H54 (cell line): ENCODE measurements at places on chromosomes 4 and X.

DNA sequence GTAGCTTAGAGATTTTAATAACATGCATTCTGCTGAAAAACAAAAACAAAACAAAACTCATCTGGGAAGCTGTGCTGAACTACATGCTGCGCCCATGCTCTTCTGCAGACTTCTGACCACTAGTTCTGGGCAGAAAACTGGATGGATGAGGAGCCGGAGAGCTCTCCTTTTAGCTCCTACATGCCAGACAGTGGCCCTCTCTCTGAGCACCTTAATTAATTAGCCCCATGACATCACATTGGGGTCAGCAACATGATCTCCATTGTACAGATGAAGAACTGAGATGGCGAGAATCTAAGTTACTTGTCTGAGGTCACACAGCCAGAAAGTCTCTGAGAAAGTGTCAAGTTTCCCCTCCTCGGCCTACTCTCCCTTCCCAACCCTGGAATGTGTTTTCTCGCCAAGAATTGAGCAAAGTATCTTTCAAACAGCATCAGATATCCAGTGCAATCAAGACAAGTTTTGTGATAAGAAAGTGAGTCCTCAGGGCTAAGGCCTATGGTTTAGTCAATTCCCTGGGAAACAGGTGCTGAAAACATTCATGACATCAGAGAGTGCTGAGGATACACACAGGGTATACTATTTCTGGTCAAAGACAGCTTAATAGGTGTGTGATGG, 21.6 kb downstream of the SCD5 start:
- DNase-seq, result no peak

GRCh38 chrX:136779346-136779781, 1.4 kb downstream of the ARHGEF6 start:
- no peak for DNase-seq

- no peak for DNase-seq
Observed at GRCh38 chrX:102558607-102559006, 40.7 kb upstream of the ARMCX5 start.

DNA sequence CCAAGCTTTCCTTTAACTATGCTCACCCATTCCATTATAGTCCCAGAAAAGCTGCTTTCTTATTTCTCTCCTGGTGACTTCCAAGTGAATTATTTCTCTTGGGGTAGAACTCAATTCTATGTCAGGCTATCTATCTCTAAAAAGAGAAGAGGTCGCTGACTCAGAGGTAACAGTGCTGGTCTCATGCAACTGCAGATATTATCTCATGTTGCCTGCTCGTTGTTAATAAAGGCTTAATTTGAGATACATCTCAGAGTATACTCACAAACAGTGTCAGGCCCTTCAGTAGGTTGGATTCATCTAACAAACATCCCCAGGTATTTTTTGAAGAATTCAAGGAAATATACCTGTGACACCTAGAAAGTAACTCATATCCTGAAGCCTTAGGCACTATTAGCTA, 2.7 kb downstream of the TMEM154 start:
- DNase-seq, result no peak

GRCh38 chr4:74120086-74120485, 21.1 kb upstream of the CXCL2 start:
- DNase-seq, result no peak

GRCh38 chr4:188960411-188961093, 821.3 kb downstream of the TRIML1 start:
- DNase-seq, result no peak

DNA sequence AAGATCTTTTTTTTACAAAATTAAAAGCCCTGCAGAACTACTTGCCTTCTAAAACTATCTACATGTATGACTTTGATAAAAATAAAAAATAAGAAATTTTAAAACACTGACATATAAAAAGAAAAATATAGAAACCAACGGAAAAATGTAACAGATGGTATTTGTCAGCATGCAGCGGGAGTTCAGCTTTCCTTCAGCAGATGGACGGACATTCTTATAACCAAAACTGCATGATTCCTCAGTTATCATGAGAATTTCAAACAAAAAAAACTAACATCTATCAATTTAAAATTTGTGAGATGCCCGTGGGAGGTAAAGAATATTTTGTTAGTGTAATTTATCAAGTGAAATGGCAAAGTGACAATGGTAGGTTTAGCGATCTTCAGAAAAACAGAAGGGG, 23.2 kb downstream of the RWDD4 start:
- DNase-seq, result no peak

GRCh38 chr4:105683038-105683437, 25.5 kb downstream of the INTS12 start:
- no peak for DNase-seq

- DNase-seq, result peak; percentile 19
Observed at GRCh38 chr4:83207497-83208101, 77.0 kb downstream of the COQ2 start.

GRCh38 chrX:136780763-136781162, at the start of gene ARHGEF6:
Gene ARHGEF6 (minus strand): TSS chrX:136780932. CDS start chrX:136780882, 50 bp downstream.
- no peak for DNase-seq

GRCh38 chr4:141306331-141306730, 85.6 kb downstream of the ZNF330 start:
- DNase-seq, result no peak

- DNase-seq, result no peak
Observed at GRCh38 chr4:38308728-38309311, 348.6 kb downstream of the PTTG2 start.

- DNase-seq, result no peak
Observed at GRCh38 chr4:101871962-101872676, 81.6 kb downstream of the BANK1 start.

- peak; percentile 68 for DNase-seq
Observed at GRCh38 chrX:153727123-153727931, 2.7 kb downstream of the ABCD1 start.

- no peak for DNase-seq
Observed at GRCh38 chr4:154137320-154137905, 348.5 kb upstream of the SFRP2 start.

GRCh38 chrX:74506317-74507115, 85.2 kb downstream of the SLC16A2 start:
- no peak for DNase-seq

DNA sequence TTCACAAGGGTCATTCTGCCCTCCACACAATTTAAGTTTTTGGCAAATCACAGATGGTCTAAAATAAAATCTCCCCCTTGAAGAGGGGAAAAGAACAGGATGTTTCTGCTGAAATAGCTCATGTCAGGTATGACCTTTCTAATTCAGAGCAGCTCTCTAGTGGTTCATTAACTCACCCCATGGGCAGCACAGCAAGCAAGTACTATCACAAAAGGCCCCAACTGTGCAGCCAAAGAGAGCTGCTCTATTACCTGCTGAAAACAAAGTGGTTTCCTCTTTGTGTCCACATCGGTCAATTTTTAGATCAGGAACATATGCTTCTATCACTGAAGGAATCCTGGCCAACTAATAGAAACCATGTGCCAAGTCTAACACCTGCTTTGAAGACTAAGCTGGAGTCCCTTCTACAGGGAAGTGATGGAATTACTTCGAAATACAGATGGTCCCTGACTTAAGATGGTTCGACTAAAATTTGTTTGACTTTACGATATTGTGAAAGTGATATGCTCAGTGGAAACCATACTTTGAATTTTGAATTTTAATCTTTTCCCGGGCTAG, 164.3 kb downstream of the ENOX2 start:
- no peak for DNase-seq

GRCh38 chrX:146451136-146451535, 358.4 kb upstream of the CXorf51B start:
- DNase-seq, result no peak

- DNase-seq, result no peak
Observed at GRCh38 chrX:36062778-36063177, 143.2 kb downstream of the CFAP47 start.

DNA sequence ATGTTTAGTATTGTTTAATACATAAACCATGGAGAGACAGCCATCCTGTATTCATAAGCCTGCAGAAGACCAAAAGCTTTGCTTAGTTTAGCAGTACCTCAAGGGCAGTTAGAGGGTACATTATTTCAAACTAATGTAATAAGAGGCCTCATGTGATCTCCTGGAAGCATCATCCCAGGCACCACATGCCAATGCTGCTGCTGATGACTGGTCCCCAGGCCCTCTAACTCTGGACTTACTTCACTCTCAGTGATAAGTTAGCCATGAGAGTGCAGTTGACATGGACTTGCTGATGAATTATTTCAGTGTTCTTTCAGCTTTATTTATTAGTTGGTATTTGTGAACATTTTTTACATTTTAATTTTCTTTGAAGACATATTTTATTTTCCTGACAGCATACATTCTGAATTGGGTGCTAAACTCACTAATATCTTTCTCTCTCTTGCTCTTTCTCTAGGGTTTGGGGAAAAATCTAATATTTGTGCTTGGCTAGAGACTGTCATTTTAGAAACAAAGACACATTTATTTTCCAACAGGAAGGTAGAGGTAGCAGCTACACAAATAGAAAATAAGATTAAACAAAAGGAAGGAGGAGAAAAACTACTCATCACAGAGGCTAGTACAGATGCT, 207.8 kb downstream of the NPFFR2 start:
- no peak for DNase-seq

- no peak for DNase-seq
Observed at GRCh38 chr4:96375367-96375766, 535.5 kb downstream of the PDHA2 start.

GRCh38 chr4:41517747-41518146, 20.2 kb upstream of the LIMCH1 start:
- no peak for DNase-seq

- no peak for DNase-seq
Observed at GRCh38 chrX:68596871-68597270, 50.6 kb upstream of the STARD8 start.

- no peak for DNase-seq
Observed at GRCh38 chr4:179097741-179098140, 1655.5 kb upstream of the AGA start.

DNA sequence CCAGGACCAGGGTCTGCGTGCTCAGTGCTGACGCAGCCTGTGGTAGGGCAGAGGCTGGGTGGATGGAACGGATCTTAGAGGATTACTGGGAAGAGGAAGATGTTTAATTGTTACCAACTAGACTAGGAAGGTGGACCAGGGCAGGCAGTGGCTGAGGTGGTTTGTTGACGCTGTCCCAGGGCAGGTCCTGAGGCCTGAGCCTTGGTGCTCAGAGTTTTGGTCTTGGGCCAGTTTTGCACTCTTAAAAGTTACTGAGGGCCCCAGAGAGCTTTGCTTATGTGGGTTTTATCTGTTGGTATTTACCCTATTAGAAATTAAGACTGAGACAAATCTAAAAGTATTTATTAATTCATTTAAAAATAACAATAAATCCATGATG, 20.4 kb downstream of the RNF212 start:
- DNase-seq, result no peak

GRCh38 chrX:154660541-154660940, 7.2 kb upstream of the CTAG2 start:
- DNase-seq, result no peak

GRCh38 chrX:13778916-13779315, 38.0 kb downstream of the GPM6B start:
- DNase-seq, result peak; percentile 2

- no peak for DNase-seq
Observed at GRCh38 chr4:182145334-182145905, 97.8 kb upstream of the TENM3 start.

DNA sequence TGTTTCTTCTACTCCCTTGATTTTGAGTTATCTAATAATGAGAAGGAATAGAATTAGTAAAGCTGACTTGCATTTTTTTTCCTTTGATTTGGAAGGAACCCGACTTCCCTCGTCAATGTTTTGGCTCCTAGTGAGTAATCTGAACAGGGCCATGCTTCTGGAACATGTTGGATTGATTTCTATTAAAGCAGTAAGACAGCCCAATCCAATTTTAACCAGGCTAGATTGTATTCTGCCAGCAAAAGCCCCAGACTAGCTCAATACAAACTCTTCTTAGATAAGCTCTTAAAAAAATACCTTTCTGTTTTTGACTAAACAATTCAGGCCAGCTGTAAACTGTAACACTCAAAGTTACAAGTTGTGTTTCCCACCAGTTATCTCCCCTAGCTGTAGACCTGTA, 126.2 kb downstream of the IRS4 start:
- no peak for DNase-seq

GRCh38 chrX:14038375-14039085, 8.8 kb upstream of the GEMIN8 start:
- DNase-seq, result no peak

DNA sequence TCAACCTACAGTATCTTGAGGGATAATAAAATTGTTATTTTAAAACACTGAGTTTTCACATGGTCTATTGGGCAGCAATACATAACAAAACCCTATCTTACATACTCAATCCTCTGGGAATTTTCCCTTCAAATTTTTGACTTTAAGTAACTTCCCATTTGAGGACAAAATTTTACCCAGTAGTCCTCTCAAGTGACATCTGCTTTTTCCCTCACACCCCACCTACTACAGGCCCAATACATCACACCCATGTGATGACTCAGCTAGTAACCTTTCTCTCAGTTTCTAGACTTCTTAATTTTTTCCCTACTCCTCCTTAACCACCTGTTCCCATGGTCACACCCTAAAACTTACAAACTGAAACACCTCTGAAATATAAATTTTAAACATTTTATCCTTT, 12.2 kb upstream of the RAP1GDS1 start:
- DNase-seq, result no peak

- no peak for DNase-seq
Observed at GRCh38 chr4:128298146-128298758, 10.6 kb upstream of the PGRMC2 start.

DNA sequence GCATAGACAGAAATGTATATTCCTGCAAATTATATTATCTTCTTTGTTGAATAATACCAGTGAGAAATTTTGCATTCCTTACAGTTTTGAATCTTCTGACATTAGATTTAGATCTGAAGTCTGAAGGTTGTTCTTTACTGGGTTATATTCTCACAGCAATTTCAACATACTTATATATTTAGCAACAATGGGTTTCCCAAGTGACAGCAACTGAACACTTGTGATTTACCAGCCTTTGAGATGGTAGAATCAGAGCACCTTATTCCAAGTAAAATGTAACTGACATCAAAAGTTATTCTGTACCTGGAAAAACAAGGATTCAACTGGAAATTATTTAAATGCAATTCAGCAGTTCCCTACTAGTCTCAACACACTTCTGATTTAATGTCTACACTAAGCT, 66.0 kb downstream of the RELL1 start:
- no peak for DNase-seq

DNA sequence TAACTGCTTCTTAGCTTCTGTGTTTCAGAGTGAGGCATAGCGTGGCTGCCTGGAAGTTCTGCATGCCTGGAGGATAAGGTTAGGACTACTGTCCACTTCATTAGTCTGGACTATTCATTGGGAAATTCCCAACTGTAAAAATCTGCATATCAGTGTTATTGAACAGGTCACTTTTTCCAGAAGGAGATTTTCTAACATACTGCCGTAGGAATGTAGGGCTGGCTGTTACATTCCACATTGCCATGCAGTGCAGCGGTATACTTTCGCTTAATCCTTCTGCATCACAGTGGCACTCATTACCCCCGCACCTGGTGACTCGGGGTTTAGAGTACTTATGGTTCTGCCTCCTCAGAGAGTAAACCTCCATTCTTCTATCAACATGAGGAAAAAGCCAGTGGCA, 104.6 kb downstream of the NPFFR2 start:
- no peak for DNase-seq
